NCI-H1417 treated with DMSO at 0.1 percent for 48 hours (cell line): ENCODE measurements at places on chromosomes 6 and 20.

DNA sequence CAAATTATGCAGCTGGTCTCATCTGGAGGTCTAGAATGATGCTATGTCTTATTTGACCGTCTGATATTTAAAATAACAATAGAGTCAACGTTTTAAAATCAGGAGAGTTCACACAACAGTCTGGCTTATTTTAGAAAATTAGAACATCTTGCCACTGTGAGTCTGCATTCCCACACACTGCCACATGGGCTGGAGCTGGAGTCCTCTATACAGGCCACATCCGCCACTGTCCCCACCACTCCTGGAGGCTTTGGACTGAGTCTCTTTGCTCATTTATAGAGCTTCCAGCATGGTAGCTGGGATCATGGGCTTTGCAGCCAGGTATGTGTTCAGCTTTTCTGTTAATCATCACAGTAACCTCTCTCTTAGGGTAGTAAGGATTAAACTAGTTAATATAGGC lies 68.8 kb upstream of the ZNFX1 start:
- DNase-seq = no peak

GRCh38 chr6:5764401-5764955 lies 242.2 kb downstream of the NRN1 start:
- no peak for DNase-seq

- no peak for DNase-seq
Observed at GRCh38 chr6:34130862-34131261, 15.0 kb downstream of the GRM4 start.

DNA sequence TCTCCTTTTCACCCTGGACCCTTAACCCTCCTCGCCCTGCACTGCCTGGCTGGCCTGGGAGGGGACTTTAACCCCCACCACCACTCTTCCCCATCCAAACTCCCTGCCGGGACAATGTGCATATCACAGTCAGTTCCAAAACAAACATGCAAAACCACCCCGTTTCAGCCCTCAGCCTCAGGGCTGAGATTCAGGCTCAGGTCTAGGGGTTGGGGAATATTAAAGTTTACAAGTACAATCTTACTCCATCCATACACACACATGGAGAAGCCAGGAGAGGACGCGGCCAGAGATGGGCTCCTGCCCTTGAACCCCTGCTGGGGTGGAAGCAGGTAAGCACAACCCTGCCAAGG lies 534 bp downstream of the KIAA1755 start:
- DNase-seq = no peak

DNA sequence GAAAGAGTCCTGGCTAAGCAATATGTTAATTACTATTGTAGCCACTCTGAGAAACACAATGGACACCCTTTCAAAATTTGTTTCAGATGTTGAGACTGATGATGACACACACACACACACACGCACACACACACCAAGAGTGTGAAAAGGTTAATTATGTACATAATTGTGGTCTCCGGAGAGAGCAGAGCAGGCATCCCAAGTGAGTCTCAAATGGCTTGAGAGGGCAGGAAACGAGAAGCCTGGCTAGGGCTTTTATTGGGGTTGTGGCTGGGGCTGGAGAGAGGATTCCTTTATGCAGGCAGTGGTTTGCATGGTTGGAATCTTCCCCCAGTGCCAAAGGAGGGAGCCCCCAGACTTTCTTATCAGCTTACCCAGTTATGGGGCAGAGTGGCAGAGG lies 38.2 kb upstream of the NKX2-4 start:
- DNase-seq = no peak

DNA sequence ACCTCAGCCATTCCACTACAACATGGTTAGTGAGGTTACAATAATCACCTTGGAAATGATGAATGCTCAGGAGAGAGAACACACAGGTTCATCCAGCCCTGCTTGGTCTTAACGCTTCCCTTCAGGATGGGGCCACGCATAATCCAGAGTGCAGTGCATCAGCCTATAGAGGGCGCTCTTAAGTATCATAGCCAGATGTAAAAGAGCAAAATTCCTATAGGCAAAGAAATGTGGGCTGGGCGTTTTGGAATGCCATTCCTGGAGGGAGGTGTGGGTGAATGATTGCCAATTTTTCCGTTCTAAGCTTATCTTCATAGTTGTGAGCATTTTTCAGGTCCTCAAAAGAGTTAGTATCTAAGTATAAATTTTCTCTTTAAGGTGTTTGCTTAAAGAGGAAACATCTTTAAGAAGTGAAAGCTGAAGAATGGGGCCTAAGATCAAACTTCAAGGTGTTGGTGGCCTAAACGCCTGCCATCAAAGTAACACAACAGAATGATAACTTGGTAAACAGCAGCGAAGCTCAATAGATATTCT lies 1.8 kb downstream of the RIPOR2 start:
- DNase-seq = no peak

GRCh38 chr6:15481390-15482291 lies 181.2 kb downstream of the DTNBP1 start:
- no peak for DNase-seq

- DNase-seq = no peak
Observed at GRCh38 chr6:55101157-55101556, 73.2 kb upstream of the HCRTR2 start.

GRCh38 chr6:109055771-109056235 lies 38.8 kb downstream of the SESN1 start:
- DNase-seq = no peak

GRCh38 chr6:47476781-47477496 lies 650 bp upstream of the CD2AP start:
- DNase-seq = no peak
